ENCODE measurements at places on chromosomes 3 and 15. TPM values are rescaled to one million over a fixed set of nuclear protein-coding genes. Genes with fewer than 3 reads are reported as not detected.

GRCh38 chr15:29522373-29523276, 253.0 kb upstream of the NSMCE3 start:
- no peak for DNase-seq

DNA sequence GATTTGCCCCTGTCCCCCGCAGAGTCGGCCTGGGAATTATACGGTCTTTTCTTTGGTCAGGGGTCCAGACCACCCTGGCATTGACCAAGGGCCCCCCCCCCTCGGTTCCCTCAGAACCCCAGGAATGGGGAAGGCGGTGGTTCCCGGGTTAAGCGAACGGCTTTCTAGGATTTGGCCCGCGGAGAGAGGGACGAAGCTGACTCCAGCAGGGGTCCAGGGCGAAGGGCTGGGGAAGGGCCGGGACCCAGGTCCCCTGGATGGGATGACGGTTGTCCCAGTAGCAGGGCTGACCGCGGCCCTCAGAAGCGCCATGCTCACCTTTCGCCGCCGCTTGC, 274 bp downstream of the RRP9 start:
- no peak for DNase-seq

DNA sequence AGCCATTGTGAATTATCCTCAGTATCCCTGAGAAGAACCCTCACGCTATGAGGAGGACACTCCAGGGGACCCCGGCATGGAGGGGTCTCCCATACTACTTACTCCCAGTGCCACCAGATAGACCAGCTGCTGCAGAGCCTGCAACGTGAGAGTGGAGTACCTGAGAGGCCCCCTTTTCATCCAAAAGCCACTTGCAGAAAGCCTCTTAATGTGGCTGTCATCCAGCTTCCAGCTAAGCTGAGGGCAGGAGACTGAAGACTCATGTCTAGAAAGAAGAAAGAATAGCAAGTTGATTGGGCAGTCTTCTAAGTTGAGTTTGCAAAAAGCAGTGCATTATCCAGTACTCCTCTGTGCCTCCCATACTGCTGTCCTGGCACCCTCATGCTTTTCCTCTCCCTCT, 27.3 kb upstream of the MNS1 start:
- no peak for DNase-seq

The ALDH1A2 gene
- total RNA-seq: 7.7 TPM

All from fibroblast of lung (primary cell).